ENCODE measurements at places on chromosomes 2 and 18.
A peak's percentile ranks its signal among the peaks of the same experiment; 100 is the strongest.

GRCh38 chr2:4693266-4693665 lies 989.9 kb downstream of the DCDC2C start:
- no peak for DNase-seq

- DNase-seq: no peak
Measured at GRCh38 chr2:5036256-5036655, 655.9 kb upstream of the SOX11 start.

- no peak for DNase-seq
Measured at GRCh38 chr2:156182132-156182531, 150.4 kb downstream of the NR4A2 start.

DNA sequence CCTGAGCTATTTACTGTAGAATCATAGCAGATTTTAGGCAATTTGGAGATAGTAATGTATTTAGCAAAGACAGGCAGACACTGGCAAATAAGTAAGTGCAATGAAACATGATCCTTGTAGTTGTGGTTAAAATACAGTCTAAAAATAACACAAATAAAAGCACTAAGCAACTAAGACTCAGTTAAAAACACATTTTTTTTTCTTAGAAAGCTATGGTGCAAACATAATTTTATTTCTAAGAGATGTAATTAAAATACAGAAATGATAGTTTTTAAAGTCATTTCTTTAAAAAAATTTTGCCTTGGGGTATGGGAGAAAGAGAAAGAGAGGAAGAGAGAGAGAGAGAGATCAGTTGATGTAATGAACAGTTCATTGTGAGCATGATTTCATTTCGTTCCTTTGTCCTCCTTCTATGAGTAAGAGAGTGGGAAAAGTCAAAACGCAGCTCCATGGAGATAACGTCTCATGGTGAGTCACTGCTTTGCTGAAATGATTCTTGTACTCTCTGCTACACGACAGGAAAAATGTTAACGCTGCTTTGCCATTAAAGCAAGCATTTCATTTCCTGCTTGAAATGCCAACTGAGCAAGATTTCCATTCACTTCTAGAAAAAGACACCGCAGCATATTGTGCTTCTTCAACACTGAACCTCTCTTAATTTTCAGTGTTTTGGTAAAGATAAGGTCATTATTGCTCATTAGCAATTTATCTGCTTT lies 61.3 kb upstream of the PGAP1 start:
- DNase-seq: no peak

DNA sequence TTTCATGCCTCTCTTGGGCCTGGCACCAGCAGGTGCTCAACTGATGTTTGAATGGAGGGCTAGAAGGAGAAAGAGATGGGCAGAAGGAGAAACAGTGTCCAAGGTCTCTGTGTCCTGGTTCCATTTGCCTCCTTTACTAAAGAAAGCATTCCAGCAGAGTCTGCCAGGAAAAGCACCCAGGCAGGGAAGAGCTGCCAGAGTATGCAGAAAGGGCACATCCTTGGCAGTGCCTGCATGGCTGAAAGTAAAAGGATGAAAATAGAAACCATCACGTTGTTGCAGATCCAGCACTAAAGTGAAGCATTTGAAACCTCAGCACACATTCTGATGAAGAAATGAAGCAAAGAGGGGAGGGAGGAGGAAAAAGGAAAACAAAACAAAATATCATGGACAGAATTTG lies 142.2 kb downstream of the ESCO1 start:
- DNase-seq: no peak

GRCh38 chr2:17667898-17668297 lies 85.7 kb downstream of the SMC6 start:
- DNase-seq: no peak

DNA sequence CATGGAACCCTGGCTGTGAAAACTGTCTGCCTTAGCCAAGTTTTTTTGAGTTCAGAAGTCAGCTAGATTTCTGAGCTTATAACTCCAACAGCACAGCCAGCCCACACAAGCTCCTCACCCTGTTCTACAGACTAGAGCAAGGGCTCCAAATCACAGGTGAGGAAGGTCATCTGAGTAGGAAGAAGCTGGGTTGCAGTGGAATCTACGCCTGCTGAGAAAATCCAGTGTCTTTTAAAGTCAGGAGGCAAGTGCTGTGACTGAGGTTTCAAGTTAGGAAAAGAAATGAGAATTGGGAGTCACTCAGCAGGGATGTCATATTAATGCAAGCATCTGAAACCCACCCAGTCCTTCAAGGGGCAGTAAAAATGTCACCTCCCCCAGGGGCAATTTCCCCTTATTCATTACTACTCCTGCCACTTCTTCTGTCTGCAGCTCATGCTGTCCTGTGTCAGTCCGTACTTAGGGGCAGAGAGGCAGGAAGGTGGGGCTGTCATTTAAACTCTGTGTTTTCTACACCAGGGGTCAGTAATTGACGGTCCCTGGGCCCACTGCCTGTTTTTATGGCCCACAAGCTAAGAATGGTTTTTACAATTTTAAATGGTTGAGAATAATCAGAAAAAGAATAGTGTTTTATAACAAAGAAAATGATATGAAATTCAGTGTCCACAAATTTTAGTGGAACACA lies 551.1 kb downstream of the BCL11A start:
- DNase-seq: no peak

DNA sequence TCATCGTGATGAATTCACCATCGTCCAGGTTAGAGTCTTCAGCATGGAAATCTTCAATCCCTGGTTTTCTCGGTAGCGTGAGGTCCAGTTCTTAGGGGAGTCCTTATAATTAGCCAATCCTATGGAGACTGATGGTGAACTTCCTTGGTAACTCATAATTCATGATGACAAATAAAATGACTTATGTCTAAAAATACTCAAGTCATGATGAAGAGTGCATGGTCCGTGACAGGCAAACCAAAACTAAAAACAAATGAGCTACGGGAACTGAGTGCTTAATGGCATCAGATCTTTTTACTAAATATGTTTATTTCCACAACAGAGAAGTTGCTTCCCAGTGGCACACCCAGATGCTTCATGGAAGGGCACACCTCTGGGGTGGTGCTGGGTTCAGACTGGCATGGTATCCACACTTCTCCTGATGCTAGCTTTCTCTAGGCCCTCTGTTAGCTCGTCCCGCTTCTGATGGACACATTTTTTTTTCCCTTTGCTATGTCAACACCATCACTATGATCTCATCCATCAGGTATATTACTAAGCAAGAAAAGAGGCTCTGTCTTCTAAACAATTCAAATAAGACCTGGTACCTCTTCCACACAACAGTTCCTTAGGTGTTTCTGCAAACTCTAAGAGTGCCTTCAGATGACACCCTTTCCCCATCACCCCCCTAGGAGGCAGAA lies 92.8 kb upstream of the NEDD4L start:
- DNase-seq: peak; percentile 30

DNA sequence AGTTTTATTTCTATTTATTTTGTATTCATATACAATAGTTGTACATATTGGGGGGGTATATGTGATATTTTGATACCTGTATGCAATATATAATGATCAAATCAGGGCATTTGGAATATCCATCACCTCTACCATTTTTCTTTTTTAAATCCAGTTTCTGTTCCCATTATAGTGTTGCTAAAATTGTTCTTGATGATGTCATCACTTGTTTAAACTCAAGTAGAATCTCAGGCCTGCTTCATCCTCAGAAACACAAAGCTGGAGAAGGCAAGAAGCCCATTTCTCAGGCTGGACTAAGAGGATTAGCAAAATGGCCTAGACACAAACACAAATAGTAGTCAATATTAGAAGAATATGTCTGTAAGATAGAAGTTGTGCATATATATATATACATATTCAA lies 747.1 kb upstream of the ACVR2A start:
- no peak for DNase-seq

- DNase-seq: peak; percentile 80
Measured at GRCh38 chr2:240398661-240399267, 36.7 kb upstream of the GPC1 start.

- DNase-seq: no peak
Measured at GRCh38 chr2:24334245-24334633, 26.1 kb downstream of the ITSN2 start.

DNA sequence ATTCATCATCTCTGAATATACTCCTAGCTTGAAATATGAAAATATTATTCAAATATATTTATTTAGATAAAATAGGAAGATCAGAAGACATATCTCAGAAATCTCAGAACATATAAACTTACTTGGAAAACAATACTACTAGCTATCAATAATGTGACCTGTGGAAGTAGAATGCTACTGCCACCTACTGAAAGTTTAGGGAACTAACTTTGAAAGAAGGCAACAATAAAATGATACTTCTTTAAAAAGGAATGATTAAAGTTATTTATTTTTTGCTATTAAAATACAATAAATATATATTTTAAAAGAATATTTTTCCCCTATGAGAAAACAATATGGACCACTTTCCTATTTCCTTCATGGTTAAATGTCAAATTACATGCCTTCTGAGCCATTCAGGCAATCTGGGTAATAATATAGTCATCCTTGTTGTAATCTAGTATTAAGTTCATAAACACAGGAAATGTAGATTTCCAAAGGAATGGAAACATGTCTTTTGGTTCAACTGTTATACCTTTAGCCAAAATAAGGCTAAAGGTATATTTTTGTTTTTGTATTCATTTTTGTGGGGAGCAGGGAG lies 26.0 kb downstream of the ACADL start:
- DNase-seq: no peak

DNA sequence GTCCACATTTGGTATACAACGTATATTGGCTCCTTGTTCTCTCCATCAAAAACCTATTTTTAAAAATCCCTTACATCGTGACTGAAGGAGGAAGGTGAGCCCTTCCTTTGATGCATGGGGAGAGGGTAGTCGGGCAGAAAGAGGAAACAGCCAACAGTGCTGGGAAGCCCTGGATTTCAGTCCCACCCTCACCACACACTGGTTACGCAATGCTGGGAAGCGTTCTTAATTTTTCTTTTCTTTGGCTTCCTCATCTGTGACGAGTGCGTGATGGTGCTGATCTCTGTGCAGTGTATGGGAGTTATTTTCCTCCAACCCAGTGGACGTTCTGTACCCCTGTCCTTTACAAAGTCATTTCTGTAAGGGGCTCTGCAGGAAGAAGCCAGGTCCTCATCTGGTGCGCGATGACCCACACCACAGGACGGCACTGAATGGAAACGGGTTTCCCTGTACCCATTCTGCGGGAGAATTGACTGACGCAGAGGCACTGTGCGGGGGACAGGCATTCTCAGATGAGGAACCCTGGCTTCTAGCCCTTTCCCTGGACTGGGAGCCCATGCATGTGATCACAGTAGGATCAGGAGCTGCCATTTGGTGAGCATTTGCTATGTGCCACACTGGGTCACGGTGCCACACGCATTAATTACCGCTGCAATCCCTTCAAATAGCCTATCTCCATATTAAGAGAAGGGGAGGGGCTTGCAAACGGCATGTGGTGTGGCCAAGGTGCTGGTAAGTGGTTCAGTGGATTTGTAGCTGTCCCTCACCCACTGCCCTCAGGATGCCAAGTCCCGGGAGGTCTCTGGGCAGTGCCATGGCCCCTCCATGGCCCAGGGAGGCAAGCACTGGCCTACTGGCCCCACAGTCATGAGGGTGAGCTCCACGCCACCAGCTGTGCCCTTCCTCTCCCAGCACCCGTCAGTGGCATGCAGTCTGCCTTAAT lies 4.3 kb downstream of the COLEC11 start:
- peak; percentile 68 for DNase-seq

DNA sequence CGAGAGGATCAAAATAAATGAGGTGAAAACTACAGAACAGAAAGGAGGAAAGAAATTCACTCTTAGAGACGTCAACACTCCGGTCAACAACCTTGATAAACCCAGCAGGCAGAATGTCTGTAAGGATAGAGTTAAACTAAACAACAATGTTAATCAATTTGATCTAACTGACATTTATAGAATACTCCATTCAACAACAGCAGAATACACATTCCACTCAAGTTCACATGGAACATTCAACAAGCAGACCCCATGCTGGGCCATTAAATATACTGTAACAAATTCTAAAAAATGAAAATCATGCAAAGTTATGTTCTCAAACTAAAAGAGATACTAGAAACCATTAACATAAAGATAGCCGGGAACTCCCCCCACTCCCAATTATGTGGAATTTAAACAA lies 41.8 kb downstream of the FAM210A start:
- DNase-seq: no peak

DNA sequence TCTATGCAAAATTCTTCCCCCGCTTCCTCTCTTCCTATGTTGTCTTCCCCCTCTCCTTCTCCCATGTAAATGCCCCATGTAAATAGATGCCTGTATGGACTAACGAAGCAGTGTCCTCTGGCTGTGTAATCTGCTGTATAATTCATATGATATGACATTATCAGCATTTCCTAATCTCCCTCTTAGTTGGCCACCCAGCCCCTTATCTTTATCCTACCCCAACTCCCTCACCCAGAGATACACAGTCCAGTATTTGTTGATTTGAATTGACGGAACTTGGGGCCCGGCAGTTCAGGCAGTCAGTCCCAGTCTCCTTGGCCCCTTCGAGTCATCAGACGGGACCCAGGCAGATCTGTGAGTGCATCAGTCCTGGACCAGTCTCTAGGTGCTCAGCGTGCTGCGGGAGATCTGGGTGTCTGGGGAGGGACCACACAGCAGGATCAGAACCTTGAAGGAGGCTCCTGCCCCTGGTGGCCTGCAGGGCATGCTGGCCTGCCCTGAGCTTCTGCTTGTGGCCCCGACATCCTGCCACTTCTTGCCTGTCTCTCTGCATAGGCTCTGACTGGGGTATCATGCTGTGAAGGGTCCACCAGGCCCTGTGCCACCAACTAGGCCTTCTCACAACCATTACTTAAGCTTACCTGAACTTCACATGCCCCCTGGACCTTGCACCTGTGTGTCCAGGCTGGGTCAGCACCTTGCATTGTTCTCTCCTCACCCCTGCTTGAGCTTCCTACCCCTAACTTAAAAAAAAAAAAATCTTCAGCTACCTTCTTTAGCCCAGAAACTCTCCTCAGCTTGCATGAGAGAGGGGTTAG lies 88.1 kb upstream of the ATL2 start:
- no peak for DNase-seq

GRCh38 chr2:69572641-69573040 lies 70.9 kb downstream of the AAK1 start:
- no peak for DNase-seq

- no peak for DNase-seq
Measured at GRCh38 chr18:3727274-3727673, 277.3 kb downstream of the TGIF1 start.

- DNase-seq: no peak
Measured at GRCh38 chr2:200590090-200590489, 4.3 kb downstream of the AOX1 start.

DNA sequence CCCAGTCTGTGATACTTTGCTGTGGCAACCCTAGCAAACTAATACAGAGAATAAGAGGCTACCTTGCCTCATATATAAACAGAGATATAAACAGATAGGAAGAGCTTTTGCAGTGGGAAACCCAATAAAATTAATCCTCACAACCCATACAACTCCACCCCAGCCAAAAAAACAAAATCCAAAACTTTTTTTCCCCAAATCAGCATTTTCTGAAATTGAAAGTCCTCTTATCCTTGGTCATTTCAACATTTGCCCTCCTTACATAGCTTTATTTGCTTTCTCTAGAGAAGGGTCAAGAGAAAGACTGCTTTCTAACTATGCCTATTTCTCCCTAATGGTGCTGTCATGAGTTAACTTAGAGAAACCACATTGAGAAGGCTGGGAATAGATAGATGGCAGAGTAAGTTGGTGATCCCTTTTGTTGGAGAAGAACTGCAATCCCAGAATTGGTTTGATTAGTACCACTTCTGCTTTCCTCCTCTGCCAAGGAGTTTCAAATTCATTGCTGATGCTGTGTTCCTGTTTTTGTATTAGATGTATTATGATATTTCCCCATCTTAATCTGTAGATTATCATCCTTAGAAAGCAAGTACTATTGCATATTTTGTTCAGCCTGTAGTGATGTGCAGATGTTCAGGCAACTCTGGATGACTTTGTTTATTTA lies 76.5 kb upstream of the B3GNT2 start:
- DNase-seq: no peak

- DNase-seq: no peak
Measured at GRCh38 chr2:29024882-29025430, 43.9 kb downstream of the TOGARAM2 start.

Measured in osteocyte (in vitro differentiated cells).